ENCODE measurements at places on chromosomes 5 and 9. TPM values are rescaled to one million over a fixed set of nuclear protein-coding genes. Genes with fewer than 3 reads are reported as not detected.

CER1 gene
- polyA plus RNA-seq = not detected

STPG3 gene
- not detected for polyA plus RNA-seq

ENTPD2 gene
- not detected for polyA plus RNA-seq

DNA sequence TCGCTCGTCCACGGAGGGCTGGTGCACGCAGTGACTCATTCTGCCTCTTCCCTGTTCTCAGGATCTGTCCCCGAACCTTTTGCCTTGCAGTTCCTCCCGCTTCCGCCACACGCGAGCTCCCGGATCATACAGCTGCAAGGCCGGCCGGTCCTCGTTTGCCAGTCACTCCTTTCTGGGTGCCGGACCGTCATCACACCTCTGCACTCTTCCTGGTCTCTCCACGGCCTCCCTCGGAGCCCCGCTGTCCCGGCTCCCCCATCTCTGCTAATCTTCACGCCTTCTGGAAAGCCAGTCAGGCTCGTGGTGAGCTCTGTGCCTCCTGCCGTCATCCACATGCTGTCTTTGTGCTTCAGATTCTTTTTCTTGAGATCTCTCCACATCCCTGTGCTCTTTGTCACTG is 91.8 kb downstream of the STX17 start:
- DNase-seq = no peak

- no peak for DNase-seq
These were observed 85.4 kb downstream of the ANKRD55 start for GRCh38 chr5:56147659-56148230.

GRCh38 chr9:91760906-91761305 is 189.1 kb downstream of the ROR2 start:
- no peak for DNase-seq

Data from naive B cell (primary cell).